Renal cortex interstitium (tissue), 15 donors: ENCODE measurements at places on chromosomes 6 and 20. TPM values are rescaled to one million over a fixed set of nuclear protein-coding genes. Genes with fewer than 3 reads are reported as not detected.

HINT3 gene
- polyA plus RNA-seq, result 37.1 TPM

TAAR5 gene
- not detected for polyA plus RNA-seq

KIF13A gene
- 34.1 TPM for polyA plus RNA-seq

ENPP3 gene
- polyA plus RNA-seq, result 11.6 TPM

DOK5 gene
- 7.9 TPM for polyA plus RNA-seq

DNA sequence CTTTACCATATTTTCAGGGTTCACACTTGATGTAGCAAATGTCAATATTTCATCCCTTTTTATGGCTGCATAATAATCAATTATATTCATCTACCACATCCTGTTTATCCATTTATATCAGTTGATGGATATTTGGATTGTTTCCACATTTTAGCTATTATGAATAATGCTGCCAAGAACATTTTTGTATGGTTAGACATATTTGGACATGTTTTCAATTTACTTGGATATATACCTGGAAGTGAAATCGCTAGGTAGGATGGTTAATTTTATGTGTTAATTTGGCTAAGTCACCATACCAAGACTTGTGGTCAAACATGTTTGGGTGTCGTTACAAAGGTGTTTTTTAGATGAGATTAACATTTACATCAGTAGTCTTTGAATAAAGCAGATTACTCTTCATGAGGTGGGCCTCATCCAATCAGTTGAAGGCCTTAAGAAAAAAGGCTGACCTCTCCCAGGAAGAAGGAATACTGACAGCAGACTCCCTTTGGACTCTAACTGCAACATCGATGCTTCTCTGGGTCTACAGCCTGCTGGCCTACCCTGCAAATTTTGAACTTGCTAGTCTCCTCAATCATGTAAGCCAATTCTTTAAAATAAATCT lies 196.5 kb downstream of the BACH2 start:
- DNase-seq, result no peak

DNA sequence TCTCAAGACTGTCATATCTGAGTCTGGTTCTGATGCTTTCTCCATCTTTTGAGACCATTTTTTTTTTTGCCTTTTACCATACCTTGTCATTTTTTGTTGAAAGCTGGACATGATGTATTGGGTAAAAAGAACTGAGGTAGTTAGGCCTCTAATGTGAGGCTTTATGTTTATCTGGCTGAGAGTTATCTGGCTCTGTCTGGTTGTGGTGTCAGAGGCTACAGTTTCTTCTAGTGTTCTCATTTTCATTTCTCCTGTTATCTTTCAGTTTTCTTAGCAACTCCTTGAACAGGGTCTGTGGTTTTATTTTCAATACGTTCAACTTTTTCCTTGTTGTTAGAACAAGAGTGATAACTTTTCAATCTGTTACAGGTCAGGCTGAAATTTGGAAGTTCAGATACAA lies 49.2 kb upstream of the ATXN1 start:
- no peak for DNase-seq

DNA sequence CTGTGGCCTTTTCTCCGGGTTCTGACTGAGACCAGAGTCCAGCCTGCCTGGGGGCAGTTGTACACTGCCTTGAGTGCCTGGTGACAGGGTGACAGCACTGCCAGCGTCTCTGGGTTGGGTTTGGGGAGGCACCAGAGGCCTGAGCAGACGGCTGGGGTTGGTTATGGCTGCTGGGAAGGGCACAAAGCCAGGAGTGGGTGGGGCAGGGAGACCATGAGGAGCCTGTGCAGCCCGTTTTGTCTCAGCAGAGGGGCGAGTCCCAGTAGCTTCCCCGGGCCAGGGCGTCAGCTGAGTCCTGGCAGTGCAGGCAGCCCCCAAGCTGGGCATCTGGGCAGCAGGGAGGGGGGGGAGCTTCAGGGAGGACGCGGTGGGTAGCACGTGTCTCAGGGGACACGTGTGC lies 15.3 kb upstream of the SULF2 start:
- DNase-seq, result no peak
